Transverse colon (tissue), 4 donors: ENCODE measurements at places on chromosomes 6 and 20. TPM values are rescaled to one million over a fixed set of nuclear protein-coding genes. Genes with fewer than 3 reads are reported as not detected.

GRCh38 chr6:41643899-41644269, 5.6 kb downstream of the MDFI start:
- no peak overlapping the region for H3K27ac ChIP-seq
- no peaks in the 10 kb centered on the region for H3K36me3 ChIP-seq
- DNase-seq: no peak
- peaks cover 3% of the 10 kb centered on the region for H3K4me1 ChIP-seq
- H3K27me3 ChIP-seq: peaks cover 25% of the 10 kb centered on the region
- no peak overlapping the region for H3K4me3 ChIP-seq

- no peaks in the 10 kb centered on the region for H3K4me1 ChIP-seq
- no peaks in the 10 kb centered on the region for H3K36me3 ChIP-seq
- no peak overlapping the region for H3K4me3 ChIP-seq
- no peak overlapping the region for H3K27ac ChIP-seq
- H3K27me3 ChIP-seq: no peaks in the 10 kb centered on the region
- no peak for DNase-seq
These were observed 567.8 kb downstream of the GRIK2 start for GRCh38 chr6:101961357-101961756.

MEP1A gene
- total RNA-seq: 31.2 TPM

GRCh38 chr20:47345214-47345613, 11.3 kb downstream of the ZMYND8 start:
- H3K27ac ChIP-seq: no peak overlapping the region
- no peaks in the 10 kb centered on the region for H3K36me3 ChIP-seq
- H3K4me3 ChIP-seq: no peak overlapping the region
- H3K4me1 ChIP-seq: peaks cover 66% of the 10 kb centered on the region

LAMA4 gene
- 27.3 TPM for total RNA-seq

DNA sequence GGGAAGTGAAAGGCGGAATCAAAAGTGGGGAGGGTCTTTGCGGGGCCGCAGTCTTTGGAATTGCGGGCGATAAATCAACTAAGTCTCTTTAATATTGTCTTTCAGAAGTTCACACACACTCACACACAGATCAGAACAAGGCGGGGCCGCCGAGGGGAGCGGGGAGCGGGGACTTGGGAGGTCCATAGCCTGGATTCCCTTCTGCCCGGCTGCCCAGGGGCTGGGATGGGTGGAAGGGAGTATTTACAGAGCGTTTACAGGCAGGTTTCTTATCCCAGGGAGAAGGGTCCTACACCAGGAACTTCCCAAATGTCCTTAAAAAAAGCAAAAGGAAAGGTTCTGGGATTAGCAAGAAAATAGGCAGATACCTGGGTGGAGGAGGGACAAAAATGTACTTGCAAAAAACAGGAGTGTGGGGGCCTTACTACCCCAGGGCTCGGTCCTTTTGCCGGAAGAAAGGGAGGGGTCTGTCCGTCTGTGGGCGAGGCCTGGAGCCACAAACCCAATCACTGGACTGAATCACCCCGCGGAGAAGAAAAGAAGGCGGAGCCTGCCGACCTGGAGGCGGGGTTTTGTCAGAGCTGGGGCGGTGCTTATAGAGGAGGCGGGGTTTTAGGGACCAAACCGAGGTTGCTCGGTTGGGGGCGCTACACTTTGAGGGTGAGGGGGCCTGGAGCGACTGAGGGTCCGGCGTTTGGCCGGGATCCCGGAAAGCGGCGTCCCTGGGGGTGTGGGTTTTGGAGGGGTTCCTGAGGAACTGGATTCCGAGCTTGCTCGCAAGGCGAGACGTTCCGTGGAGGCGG, 3.2 kb downstream of the PRRT1 start:
- no peaks in the 10 kb centered on the region for H3K36me3 ChIP-seq
- H3K4me1 ChIP-seq: peaks cover 32% of the 10 kb centered on the region
- H3K27ac ChIP-seq: no peak overlapping the region
- H3K4me3 ChIP-seq: no peak overlapping the region
- peaks cover 13% of the 10 kb centered on the region for H3K27me3 ChIP-seq
- peak; percentile 58 for DNase-seq

DNA sequence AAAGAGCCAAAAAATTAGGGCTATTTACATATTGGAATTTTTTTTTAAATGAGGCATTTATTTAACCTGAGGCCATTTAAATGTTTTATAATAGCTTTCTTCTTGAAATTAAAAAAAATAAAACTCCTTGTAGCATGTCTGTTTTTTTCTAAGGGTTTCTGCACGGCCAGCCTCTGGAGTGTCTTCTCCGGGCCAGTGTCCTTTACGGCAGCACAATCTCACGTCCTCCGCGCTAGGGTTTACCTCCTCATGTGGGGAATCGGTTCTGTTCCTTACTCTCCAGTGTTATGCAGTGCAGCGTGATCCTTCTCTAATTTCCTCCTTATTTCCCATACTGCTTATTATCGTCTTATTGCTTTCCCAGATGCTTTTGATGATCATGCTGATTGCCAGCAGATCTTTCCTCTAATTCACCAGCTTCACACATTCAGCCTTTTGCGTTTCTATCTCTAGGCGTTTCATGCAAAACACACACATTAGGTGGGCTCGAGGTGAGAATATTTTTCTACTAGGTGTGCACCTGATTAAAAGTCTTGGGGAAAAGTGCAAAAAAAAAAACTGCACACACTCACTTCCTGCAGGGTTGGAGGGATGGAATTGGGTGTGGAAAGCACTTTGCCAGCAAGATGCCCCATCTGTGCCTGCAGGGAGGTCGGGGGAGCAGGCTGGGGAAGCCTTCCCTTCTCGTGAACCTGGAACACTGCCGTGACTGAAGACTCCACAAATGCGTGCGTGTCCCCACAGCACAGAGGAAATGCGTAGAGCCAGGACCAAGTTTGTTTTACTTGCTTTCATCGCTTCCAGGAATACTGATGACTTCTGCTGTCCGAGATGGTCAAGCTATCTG, 56.1 kb downstream of the PSMG4 start:
- H3K4me1 ChIP-seq: no peaks in the 10 kb centered on the region
- H3K36me3 ChIP-seq: no peaks in the 10 kb centered on the region
- H3K4me3 ChIP-seq: no peak overlapping the region
- no peaks in the 10 kb centered on the region for H3K27me3 ChIP-seq

GRCh38 chr6:43966374-43966658, 160.9 kb downstream of the MRPL14 start:
- H3K27ac ChIP-seq: no peak overlapping the region
- no peaks in the 10 kb centered on the region for H3K36me3 ChIP-seq
- DNase-seq: no peak
- H3K4me3 ChIP-seq: no peak overlapping the region

- peak within 1 kb of the TSS; percentile 18 for H3K4me3 ChIP-seq
- peak within 1 kb of the TSS; percentile 59 for H3K27ac ChIP-seq
- no peaks in the 10 kb centered on the region for H3K36me3 ChIP-seq
- H3K27me3 ChIP-seq: no peaks in the 10 kb centered on the region
- peak; percentile 85 for DNase-seq
These were observed at the start of gene TGM2 for GRCh38 chr20:38165089-38165965. TGM2 (minus strand) TSS chr20:38165270; CDS start chr20:38165198, 72 bp downstream.

GRCh38 chr6:147126618-147127022, 77.6 kb upstream of the STXBP5 start:
- H3K27ac ChIP-seq: no peak overlapping the region
- H3K27me3 ChIP-seq: no peaks in the 10 kb centered on the region
- no peaks in the 10 kb centered on the region for H3K36me3 ChIP-seq
- DNase-seq: no peak
- no peaks in the 10 kb centered on the region for H3K4me1 ChIP-seq

KHDC1L gene
- total RNA-seq: not detected

TGM2 gene
- total RNA-seq: 14.2 TPM

DNA sequence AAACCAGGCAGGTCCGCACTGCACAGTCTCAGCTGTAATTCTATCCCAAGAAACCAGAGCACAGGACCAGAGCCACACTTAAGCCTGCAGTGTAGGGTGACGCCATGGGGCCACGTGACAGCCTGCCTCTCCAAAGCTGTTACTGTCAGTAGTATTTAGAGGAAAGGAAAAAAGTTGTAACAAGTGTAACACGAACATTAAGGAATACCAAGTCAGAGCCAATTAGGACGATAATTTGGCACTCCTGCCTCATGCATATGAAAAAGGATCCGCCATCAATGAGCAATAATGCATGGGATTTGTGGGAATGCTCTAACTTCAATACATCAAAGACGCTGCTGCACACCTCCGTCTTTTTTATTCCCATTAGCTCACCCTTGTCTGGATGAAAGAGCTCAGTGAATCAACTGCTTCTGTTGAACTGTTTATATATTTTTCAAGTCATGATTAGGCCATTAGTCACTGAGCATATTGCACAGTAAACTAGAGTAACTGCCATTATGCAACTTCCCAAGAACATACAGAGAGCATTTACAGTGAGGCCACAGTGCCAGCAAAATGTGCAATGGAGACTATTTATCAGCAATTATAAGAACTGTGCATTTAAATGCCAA, 79.9 kb downstream of the ATXN1 start:
- H3K4me1 ChIP-seq: peaks cover 33% of the 10 kb centered on the region
- no peak for DNase-seq
- no peak overlapping the region for H3K27ac ChIP-seq
- no peak overlapping the region for H3K4me3 ChIP-seq

GRCh38 chr20:21609221-21609620, 95.4 kb upstream of the NKX2-2 start:
- H3K4me3 ChIP-seq: no peak overlapping the region
- no peak overlapping the region for H3K27ac ChIP-seq
- H3K36me3 ChIP-seq: no peaks in the 10 kb centered on the region
- H3K27me3 ChIP-seq: no peaks in the 10 kb centered on the region

LPA gene
- total RNA-seq: not detected

DNA sequence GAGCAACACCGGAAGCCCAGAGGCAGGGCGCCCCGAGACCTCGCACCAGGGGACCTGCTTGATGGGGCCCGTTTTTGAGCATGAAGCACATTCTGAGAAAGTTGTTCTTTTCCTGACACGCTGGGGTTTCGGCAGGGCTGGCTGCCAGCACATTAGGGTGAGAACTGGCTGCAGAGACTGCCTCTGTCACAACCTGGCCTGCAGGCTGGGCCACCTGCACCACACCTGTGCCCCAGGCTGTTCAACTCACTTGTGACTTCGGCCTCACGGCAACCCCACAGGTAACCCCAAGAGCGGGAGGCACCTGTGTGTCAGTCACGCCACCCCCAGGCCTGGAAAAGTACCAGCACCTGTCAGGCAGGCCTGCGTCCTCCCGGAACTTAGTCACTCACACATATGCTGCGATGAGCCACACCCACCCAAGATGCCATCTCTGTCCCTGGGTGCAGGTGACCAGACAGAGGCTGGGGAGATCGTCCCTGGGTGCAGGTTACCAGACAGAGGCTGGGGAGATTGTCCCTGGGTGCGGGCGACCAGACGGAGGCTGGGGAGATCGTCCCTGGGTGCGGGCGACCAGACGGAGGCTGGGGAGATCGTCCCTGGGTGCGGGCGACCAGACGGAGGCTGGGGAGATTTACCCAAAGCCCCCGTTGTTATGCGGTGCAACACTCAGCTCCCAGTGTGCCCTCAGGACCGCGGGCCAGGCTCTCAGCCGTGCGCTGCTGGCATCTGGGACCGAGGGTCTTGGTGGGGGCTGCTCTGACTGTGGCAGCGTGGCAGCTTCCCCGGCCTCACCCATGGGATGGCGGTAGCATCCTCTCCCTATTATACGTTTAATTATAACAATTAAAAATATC, 82.5 kb upstream of the BHLHE23 start:
- H3K27ac ChIP-seq: no peak overlapping the region
- H3K4me1 ChIP-seq: no peaks in the 10 kb centered on the region
- no peaks in the 10 kb centered on the region for H3K36me3 ChIP-seq
- no peak overlapping the region for H3K4me3 ChIP-seq

DCDC2 gene
- not detected for total RNA-seq

VWA7 gene
- total RNA-seq: 11.1 TPM

DNA sequence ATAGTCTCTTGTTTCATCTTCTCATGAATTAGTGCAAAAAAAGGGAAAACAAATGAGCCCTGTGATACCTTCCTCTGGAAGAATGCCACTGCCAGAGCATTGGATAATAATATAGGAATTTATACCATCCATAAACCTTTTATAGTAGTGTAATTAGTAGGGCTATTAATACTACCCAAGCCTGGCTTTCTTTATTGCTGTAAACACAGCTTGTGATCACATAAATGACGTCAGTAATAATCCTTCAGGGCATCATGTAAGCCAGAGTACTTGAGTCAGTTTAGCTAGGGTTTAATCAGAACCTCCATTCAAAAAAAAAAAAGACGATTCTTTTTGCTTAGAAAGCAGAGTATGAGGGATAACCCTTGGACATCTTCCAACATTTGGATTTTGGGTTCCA, 264.8 kb downstream of the SLC35F1 start:
- H3K27ac ChIP-seq: no peak overlapping the region
- H3K4me1 ChIP-seq: no peaks in the 10 kb centered on the region
- no peaks in the 10 kb centered on the region for H3K27me3 ChIP-seq
- H3K36me3 ChIP-seq: no peaks in the 10 kb centered on the region

- DNase-seq: no peak
- no peak overlapping the region for H3K4me3 ChIP-seq
- H3K27me3 ChIP-seq: no peaks in the 10 kb centered on the region
- peaks cover under 1% of the 10 kb centered on the region for H3K4me1 ChIP-seq
- H3K36me3 ChIP-seq: no peaks in the 10 kb centered on the region
- H3K27ac ChIP-seq: peak overlapping the region; percentile 36
These were observed 55.9 kb downstream of the ATXN1 start for GRCh38 chr6:16705081-16705993.

DNA sequence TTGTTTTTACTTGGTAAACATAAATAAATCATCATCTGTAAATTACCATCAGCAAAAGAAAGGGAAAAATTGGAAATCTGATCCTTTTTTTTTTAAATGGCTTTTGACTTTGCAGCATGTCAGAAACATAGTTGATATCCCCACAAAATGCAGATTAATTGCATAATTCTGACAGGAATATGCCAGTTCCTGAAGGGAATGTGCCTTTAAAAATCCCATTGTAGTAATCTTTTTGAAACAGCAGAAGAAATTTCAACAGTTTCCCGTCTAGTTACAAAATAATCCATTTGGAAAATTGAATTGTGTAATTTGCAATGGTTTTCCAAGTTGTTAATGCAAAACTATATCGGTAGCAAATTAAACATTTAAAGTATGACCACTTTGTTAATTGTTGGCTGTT, 95.2 kb downstream of the DOK5 start:
- H3K27me3 ChIP-seq: no peaks in the 10 kb centered on the region
- H3K36me3 ChIP-seq: no peaks in the 10 kb centered on the region
- no peak overlapping the region for H3K27ac ChIP-seq
- no peaks in the 10 kb centered on the region for H3K4me1 ChIP-seq
- H3K4me3 ChIP-seq: no peak overlapping the region

ADGRF5 gene
- total RNA-seq: 4.1 TPM

ULBP1 gene
- not detected for total RNA-seq

IL17F gene
- total RNA-seq: not detected

GRCh38 chr6:39847221-39847620, 55.0 kb downstream of the DAAM2 start:
- H3K4me1 ChIP-seq: peaks cover 7% of the 10 kb centered on the region
- no peak for DNase-seq
- H3K27me3 ChIP-seq: no peaks in the 10 kb centered on the region
- no peak overlapping the region for H3K27ac ChIP-seq
